ENCODE measurements at places on chromosomes 6 and 20. TPM values are rescaled to one million over a fixed set of nuclear protein-coding genes. Genes with fewer than 3 reads are reported as not detected.

MATN4 gene
- total RNA-seq, result 0.14 TPM

SEMG1 gene
- total RNA-seq, result not detected

ESR1 gene
- 1.7 TPM for total RNA-seq

ABHD16B gene
- not detected for total RNA-seq

IP6K3 gene
- total RNA-seq, result not detected

CD40 gene
- total RNA-seq, result 3.0 TPM

SNAP25 gene
- not detected for total RNA-seq

AP5S1 gene
- 11.1 TPM for total RNA-seq

OR12D3 gene
- total RNA-seq, result not detected

ZBTB46 gene
- 0.11 TPM for total RNA-seq

C6orf62 gene
- 161 TPM for total RNA-seq

SLC13A3 gene
- total RNA-seq, result 0.30 TPM

TP53TG5 gene
- total RNA-seq, result not detected

GTPBP2 gene
- 115 TPM for total RNA-seq

CD24 gene
- 0.68 TPM for total RNA-seq

PPP1R3G gene
- 0.17 TPM for total RNA-seq

STMN3 gene
- 42.1 TPM for total RNA-seq

BEND6 gene
- total RNA-seq, result not detected

TPD52L1 gene
- total RNA-seq, result not detected

IMPG1 gene
- total RNA-seq, result not detected

PLN gene
- not detected for total RNA-seq

HLA-DPB1 gene
- 44.7 TPM for total RNA-seq

PBOV1 gene
- total RNA-seq, result not detected

SMLR1 gene
- not detected for total RNA-seq

PCNA gene
- 393 TPM for total RNA-seq

NT5E gene
- 30.7 TPM for total RNA-seq

VTA1 gene
- 45.7 TPM for total RNA-seq

TREML2 gene
- total RNA-seq, result 13.5 TPM

SLC17A4 gene
- total RNA-seq, result not detected

AKAP7 gene
- total RNA-seq, result 13.1 TPM

PROKR2 gene
- not detected for total RNA-seq

MOXD1 gene
- total RNA-seq, result not detected

PDYN gene
- total RNA-seq, result not detected

PRKN gene
- 1.5 TPM for total RNA-seq

POLR1C gene
- total RNA-seq, result 29.7 TPM

VGLL2 gene
- total RNA-seq, result not detected

MPIG6B gene
- 1.5 TPM for total RNA-seq

SCRT2 gene
- not detected for total RNA-seq

KIF13A gene
- 0.54 TPM for total RNA-seq

SLC2A4RG gene
- total RNA-seq, result 128 TPM

TFEB gene
- total RNA-seq, result 17.6 TPM

SNX21 gene
- total RNA-seq, result 2.0 TPM

EDN1 gene
- total RNA-seq, result not detected
